ENCODE measurements at places on chromosomes 5 and 9.

- DNase-seq = no peak
These were observed 51.1 kb downstream of the RASGEF1C start for GRCh38 chr5:180157866-180158265.

- no peak for DNase-seq
These were observed 378.4 kb upstream of the IRX4 start for GRCh38 chr5:2261004-2261703.

DNA sequence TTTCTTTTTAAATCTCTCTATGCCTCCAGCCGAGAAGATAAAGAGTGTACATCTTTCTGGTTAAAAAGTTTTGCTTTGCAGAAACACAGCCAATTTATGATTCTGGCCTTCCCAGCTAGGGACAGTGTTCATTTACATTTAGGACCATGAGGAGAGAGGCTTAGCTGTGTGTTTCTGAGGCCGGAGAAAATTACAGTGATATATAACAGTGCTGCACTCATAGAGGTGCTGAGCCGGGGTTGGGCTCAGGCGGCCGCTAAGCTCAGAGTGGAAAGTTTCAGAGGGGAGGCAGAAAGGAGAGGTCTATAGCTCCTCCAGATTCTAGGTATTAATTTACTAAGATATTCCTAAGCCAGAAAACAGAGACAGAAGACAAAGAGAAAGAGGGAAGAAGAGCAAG lies 37.0 kb upstream of the LCP2 start:
- DNase-seq = no peak

DNA sequence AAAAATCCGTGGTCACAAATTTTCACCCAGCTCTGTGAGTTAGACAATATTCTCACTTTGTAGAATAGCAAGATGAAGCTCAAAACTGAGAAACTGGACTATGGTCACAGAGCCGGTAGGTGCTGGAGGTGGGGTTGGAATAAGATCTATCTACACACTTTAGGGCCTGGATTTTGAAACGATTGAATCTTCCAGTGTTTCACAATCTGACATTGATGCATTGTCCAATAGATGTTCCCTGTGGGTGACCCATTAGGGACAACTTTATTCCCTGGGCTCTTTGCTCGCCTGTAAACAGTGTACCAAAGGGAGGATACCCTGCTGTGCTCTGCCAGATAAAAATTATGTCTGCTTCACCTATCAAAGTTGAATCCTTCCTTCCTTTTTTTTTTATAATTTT lies 145.4 kb upstream of the MPDZ start:
- DNase-seq = no peak

GRCh38 chr5:165327631-165328030 lies 1822.2 kb downstream of the MAT2B start:
- DNase-seq = no peak

DNA sequence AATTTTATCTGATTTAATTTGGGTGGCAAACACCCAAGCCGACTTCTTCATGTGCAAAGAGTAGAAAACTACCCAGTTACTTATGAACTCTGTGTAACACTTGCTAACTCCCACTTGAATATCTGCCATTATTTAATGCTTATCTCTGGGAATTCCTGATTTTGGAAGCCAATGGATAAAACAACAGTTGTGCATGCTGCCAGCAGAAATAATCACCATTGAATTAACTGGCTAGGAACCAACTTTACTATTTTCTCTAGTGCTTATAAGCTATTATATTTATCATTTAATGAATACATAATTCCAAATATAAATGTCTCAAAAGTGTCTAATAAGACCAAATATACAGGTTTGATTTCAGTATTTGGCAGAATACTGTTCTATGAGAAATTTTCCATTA lies 85.7 kb downstream of the IZUMO3 start:
- no peak for DNase-seq

DNA sequence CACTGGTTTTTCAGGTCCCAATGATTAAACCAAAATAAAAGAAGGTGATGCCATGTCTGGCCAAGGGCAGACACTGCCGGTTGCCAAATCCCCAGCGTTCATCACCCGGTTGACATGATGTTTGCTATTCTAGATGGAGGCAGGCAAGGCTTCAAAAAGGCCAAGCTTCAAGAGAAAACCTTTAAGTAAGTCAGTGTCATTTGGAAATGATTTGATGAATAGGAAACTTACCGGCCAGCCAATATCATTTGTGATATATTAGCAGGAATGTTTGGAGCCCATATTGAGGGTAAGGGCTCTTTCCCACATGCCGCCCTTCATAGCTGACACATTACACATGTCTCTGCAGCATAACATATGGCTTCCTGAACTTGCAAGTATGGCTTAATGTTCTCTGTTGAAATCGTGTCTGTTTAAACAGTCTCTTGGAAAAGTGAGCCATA lies 89.5 kb upstream of the TTC23L start:
- no peak for DNase-seq

DNA sequence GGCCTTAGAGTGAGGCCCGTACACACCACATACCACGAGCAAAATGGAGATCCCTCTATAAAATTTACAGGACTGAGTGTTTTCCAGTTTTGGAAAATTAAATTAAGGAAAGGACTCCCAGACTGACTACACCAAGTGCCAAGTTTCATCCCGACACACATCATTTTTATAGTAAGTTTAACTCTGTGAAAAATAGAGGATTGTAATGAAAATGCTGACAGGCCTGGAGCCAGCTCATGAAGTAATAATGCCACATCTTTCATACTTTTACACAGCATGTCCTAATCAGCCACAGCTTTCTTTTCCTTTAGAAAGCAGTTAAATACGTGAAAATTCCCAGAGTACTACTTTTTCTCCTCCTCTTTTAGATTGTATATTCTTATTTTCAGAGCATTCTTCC lies 169.2 kb downstream of the SAXO1 start:
- DNase-seq = no peak

- DNase-seq = no peak
These were observed 73.3 kb downstream of the SNX18 start for GRCh38 chr5:54590824-54591223.

GRCh38 chr5:32031089-32031488 lies 143.0 kb downstream of the GOLPH3 start:
- no peak for DNase-seq

- DNase-seq = no peak
These were observed 300 bp upstream of the SVEP1 start for GRCh38 chr9:110579862-110580219.

DNA sequence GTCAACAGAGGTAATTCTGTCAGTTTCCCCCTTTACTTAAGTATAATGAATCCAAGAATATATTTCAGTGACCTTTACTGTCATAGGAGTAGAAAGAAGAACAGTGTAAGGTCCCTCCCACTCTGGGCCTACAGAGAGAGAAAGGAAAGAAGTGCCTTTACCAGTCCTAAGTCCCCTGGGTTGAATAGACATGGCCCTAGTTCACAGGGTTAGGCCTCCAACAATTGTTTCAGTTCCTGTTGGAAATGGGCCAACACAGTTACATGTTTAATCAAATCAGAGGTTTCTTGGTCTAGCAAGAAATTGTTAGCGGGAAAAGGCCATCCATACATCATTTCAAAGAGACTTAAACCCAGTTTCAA lies 605.6 kb downstream of the MTRR start:
- no peak for DNase-seq

- DNase-seq = no peak
These were observed 135.2 kb upstream of the OSMR start for GRCh38 chr5:38710627-38711026.

DNA sequence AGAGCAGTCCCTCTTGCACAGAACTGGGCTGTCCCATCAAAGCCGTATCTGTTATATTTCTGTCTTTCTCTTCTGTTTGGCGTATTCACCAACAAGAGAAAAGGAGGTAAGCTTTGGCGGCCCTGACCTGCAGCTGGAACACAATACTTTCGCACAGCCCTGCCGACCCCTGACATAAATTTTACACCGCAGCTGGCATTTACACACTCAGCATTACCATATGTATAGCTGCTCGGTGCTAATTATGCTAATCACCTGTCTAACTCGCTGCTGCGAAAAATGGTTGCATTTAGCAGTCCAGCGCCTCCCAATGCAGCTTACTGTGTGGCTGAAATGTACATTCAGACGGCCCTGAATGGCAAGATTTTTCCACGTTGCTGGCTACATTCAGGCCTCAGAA lies 20.8 kb downstream of the PTCH1 start:
- DNase-seq = no peak

- no peak for DNase-seq
These were observed 265.9 kb downstream of the ICE1 start for GRCh38 chr5:5688194-5688924.

GRCh38 chr9:108297073-108297472 lies 558.7 kb downstream of the ACTL7B start:
- DNase-seq = no peak

- no peak for DNase-seq
These were observed 281.1 kb downstream of the MRPS30 start for GRCh38 chr5:45089870-45090269.

DNA sequence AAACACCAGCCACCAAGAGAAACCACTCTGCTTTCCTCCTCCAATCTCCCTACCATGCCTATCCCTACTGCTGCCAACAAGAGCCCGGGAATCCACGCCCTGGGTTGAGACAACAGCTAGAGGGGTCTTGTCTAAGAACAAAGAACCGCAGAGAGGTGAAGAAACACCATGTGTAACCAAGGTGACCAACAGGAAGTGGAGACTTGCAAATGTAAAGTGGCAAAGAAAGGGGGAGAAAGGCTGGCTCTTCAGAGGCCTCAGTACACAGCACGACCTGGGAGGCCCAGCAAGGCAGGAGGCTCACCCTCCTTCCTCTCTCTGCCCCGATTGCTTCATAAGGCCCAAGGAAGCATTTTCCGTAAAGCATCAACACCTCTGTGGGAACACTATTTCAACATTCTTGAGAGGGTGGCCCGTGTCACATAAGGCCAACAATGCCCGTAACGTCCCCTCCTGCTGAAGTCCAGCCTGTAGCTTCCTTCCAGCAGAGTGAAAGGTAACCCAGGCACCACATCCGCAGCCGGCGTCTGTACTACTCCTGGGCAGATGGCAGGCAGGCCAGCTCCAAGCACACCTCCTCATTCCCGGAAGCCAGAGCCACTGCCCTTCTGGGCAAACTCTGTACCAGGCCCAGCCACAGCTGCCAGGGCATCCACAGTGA lies 18.3 kb downstream of the CCNJL start:
- peak; percentile 75 for DNase-seq

GRCh38 chr5:135834639-135835529 lies at the start of gene SLC25A48:
Gene SLC25A48, plus strand, starts transcription at chr5:135834663. Its CDS starts 185 bp downstream, at chr5:135834848.
- DNase-seq = no peak

GRCh38 chr5:150172145-150172544 lies 5.6 kb downstream of the CDX1 start:
- DNase-seq = no peak

GRCh38 chr5:138528208-138528607 lies 14.8 kb downstream of the ETF1 start:
- no peak for DNase-seq

- no peak for DNase-seq
These were observed 1.9 kb downstream of the DPM2 start for GRCh38 chr9:127935765-127936221.

- DNase-seq = no peak
These were observed 129.5 kb upstream of the FSTL4 start for GRCh38 chr5:133741818-133742355.

GRCh38 chr5:66247176-66247960 lies 103.3 kb downstream of the SREK1 start:
- DNase-seq = no peak

DNA sequence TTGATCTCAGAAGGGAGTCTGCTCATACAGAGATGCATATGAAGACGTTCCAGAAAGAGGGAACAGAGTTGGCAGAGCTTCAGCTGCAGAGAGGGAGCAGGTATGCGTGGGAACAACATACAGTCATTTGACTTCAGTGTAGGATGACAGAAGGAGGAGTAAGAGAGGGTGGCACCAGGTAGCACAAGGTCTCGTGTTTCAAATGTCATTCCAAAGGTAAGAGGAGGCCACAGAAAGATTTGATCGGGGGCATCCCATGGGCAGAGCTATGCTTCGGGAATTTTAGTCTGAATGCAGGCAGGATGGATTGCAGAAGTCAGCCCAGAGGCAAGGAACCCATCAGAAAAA lies 367.1 kb downstream of the CDK5RAP2 start:
- DNase-seq = no peak

- DNase-seq = no peak
These were observed 402.7 kb upstream of the TNC start for GRCh38 chr9:115520646-115521045.

DNA sequence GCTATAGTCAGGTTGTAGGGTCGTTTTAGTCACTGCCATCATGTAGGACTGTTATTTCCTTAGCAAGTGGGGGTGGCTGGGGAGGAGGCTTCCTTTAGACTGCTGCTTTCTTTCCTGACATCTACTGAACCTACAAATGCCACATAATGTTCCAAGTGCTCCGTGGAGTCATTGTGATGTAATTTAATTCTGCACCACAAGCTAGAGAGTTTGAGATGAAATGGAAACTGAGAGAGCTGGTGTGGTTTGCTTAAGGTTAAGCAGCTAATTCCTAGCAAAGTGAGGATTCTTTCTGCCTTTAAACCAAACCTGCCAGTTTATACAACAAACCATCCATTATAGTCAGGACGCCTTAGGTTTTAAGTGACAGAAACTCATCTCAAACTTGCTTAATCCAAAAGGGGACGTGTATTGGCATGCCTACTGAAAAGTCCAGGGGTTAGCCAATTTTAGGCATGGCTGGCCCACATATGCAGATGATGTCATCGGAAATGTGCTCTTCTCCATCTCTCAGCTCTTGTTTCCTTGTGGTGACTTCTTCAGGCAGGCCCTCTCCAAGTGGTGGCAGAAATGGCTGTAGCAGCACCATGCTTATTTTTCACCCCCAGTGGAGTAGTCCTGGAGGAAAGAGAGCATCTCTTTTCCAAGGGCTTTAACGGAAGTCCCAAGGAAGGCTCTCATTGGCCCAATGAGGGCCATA lies 30.5 kb downstream of the ZNF618 start:
- no peak for DNase-seq

- no peak for DNase-seq
These were observed 171.8 kb upstream of the RAI14 start for GRCh38 chr5:34484216-34484920.

- DNase-seq = no peak
These were observed 124.4 kb downstream of the RFK start for GRCh38 chr9:76269789-76270188.

Data from NK-92 treated with Interleukin-12 subunit alpha and Interleukin-12 subunit beta, amount 100 ng/mL, for 24 hours (cell line).